GM06990 (cell line): ENCODE measurements at places on chromosomes 6 and 20.

DNA sequence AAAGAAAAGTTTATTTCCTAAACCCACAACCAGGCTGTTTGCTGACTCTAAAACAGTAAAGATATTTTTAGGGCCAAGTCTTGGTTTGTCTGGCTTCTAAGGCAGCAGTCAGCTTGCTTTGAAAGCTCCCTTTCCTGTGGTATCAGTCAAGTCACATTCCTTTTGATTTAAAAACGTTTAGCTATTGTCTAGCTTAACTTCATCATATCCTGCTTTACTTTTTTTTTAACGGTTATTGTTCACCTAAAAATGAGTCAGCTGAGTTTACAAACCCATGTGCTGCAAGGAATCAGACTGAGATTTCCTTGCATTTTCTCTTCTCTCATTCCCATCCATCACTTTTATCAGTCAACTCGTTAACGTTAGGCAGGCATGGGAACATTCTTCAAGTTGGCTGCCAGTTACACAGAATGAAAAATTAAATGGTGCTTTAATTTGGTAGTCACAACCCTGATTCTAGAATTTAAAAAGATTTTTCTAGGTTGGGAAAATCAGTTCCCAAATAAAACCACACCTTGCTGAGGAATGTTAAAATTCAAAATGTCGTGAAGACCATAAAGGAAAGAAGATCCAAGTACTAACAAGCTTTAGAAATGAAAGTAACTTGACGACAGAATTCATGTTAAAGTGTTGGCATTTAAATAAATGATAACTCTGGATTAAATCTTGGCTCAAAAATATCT is 45.9 kb downstream of the ELOVL5 start:
- no peak for DNase-seq

DNA sequence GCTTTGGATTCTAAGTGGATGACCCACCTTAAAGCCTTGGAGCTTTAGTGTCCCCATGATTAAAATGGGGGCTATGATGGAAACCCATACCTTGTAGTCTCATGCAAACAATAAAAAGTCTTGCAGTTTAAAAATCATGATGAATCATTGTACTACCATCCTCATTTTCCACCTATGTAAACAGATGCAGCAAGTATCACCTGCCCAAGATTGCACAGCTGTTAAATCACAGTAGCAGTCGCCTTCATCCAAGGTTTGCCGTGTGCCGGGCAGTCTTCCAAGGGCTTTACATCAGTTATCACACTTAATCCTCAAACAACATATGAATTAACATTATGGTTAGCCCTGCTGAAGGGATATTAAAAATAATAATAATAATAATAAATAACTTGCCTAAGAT is 210.3 kb downstream of the FOXA2 start:
- no peak for DNase-seq

GRCh38 chr20:56187534-56188165 is 60.9 kb upstream of the MC3R start:
- no peak for DNase-seq

DNA sequence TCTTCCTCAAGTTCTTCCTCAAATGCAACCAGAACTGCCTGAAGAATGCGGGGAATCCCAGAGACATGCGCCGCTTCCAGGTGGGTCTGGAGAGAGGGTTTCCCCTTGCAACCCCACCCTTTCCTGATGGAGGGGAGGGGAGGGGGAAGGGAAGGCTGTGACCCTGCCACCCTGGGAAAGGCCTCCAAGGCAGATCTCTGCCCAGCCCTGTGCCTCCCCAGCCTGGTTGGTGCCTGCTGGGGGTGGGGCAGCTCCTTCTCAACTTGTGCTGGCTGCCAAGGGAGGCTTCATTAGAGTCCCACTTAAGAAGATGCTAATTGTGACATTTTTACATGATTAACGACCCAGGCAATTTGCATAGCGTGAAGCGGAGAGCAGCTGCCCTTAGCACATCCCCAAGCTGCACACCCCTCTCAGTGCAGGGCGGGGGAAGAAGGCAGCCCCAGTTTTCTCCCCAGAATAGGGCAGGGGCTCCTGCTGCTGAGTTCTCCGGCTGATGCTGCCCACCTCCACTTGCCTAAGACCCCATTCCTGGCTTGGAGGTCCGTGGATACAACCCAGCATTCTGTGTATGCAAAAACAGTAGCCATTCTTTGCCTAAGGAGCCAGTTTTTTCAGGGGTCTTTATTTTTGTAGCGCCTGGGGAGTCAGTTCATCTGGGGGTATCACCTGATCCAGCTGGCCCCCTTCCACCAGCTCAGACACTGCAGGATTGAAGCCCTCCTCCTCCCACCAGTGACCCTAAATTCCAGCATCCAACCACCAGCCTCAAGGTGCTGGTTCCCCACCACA is 51.7 kb downstream of the CPXM1 start:
- no peak for DNase-seq

DNA sequence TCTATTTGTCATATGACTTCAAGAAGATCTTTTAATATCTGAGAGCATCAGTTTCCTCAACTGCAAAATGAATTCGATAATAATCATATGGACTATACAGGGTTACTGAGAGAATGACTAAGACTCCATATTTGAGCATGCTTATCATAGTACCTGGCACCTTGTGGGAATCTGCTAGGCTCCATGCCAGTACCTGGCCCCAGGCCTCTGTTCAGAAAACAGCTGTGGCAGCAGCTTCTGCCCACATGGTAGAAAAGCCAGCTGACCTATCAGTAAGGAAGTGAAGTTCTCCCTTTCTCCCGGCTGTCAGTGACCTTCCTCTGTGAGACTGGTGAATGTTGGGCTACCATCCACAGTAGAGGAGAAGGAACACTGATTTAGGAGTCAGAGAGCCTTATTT is 574.9 kb upstream of the CHD6 start:
- no peak for DNase-seq

DNA sequence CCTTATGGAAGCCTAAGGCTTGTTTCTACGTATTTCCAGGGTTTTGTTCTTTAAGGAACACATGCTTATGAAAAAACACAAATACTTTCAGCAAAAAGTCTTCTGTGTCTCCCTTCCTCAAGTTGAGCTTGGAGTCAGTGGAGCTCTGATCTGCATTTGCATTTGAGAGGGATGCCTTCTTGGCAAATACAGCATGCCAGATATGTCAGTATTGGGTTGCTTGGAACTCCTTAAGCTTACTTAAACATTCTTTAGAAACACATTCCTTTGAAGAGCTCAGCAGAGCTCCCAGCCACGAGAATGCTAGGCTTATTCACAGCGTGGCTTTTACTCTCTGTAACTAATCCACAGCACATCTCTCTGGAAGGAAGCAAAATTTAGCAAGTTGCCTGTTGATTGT is 68.3 kb downstream of the ANKRD6 start:
- DNase-seq: no peak

DNA sequence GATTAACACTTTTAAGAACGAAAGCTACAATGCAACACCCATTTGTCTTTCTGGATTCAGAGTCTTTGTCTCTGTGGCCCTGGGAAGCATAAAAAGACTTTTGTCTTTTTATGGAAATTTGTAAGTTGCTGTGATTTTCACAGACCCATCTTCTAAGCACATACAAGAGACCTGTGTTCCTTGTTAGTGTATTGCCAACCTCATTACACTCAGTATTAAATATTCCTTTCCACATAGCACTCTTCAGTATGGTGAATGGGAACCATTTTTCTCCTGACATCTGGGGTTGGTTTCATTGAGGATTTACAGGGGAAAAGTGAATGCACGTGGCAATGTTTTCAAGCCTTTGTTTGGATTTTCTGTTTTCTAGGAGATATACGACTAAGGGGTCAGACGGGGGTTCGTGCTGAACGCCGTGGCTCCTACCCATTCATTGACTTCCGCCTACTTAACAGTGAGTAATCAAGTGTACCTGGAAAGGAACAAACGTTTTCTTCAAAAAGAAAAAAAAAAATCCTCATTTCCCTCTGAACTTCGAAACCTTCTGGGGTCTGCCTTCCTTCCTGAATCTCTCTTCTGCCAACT is 141.7 kb downstream of the MTFR2 start:
- no peak for DNase-seq

- no peak for DNase-seq
Measured at GRCh38 chr6:43215066-43215465, 14.2 kb downstream of the DNPH1 start.
